ENCODE measurements at places on chromosomes 4 and X.

DNA sequence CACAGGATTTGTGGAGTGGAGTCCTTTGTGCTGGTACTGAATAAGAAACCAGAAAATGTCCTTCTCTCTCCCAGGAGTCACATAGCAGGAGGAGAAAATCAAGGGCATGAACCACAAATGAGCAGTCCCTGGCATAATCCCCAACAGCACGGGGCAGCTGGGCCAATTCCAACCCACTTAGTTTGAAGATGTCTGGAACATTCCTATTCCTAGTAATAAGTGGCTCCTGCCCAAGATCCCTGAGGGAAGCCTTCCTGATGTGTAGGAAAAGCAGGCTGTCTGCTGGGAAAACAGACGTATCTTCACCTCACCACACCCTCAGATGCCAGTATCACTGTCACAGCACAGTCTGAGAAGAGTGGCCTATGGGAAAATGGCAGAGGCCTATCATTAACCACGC, 182.8 kb upstream of the MAP3K15 start:
- no peak for DNase-seq

GRCh38 chr4:182604161-182604622, 313.0 kb downstream of the DCTD start:
- no peak for DNase-seq

DNA sequence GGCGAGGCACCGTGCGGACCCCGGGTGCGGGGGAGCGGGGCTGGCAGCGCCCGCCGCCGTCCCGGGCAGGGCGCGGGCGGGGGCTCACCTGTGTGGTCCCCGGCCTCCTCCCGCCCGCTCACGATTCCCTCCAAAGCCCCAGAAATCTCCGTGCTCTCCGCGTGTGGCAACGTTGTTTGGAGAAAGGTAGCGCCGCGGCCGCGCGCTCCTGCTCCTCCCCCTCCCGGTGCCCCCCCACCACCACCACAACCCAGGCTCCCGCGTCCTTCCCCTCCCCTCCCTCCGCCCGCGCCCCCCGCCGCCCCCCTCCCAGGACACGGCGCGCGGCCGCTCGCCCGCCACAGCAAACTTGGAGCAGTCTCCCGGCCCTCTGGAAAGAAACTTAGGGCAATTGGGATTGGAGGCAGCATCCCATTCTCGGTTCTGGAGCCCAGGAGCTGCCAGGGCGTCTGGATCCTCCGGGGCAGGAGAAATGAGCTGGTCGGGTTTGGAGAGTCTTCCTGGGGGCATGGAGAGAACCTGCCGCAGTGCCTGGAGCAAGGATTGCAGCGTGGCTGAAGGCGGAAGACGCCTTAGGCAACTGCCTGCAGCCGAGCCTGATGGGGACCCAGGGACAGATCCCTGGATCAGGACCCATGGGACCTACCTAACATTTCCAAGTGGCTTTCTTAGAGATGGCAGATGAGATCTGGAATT, 855 bp downstream of the KLF3 start:
- peak; percentile 78 for DNase-seq

- no peak for DNase-seq
Observed at GRCh38 chr4:94534401-94535312, 82.9 kb downstream of the PDLIM5 start.

- DNase-seq, result no peak
Observed at GRCh38 chr4:52714597-52715254, 36.5 kb downstream of the ERVMER34-1 start.

- DNase-seq, result no peak
Observed at GRCh38 chr4:1604706-1605205, 79.4 kb downstream of the FAM53A start.

DNA sequence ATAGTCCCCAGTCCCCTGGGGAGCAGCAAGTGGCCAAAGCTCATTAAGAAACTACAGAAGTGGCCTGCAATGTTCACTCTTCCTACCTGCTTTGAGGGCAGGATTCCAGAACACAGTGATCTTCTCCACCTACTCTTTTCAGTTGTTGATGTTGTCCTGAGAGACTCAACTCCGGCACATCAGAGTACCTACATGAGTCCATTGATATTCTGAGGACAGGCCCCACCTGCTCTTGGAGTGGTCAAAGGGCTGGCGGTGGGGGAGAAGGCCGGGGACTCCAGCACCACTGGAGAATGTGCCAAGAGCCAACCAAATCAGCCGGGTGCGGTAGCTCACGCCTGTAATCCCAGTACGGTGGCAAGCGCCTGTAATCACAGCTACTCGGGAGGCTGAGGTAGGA, 29.8 kb upstream of the DDX3X start:
- no peak for DNase-seq

GRCh38 chrX:120439921-120440320, 29.2 kb downstream of the LAMP2 start:
- no peak for DNase-seq

DNA sequence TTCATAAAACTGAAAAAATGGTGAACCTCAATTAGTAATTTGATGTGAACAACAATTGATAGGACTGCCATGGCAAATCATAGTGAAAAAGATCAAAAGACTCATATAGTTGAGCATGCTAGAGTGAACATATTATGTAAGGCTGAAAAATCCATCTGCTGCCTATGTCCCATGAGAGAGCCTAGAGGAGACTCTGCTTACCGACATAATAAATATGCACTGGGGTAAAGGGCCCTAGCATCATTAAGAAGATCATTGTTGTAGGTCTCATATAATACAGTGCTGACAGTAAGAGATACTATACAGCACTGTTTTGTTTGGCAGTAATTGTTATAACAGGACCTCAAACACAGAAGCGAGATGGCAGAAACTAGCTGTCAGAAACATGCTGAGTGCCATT, 229.0 kb downstream of the PABPC4L start:
- no peak for DNase-seq

- no peak for DNase-seq
Observed at GRCh38 chr4:113584407-113585150, 177.0 kb downstream of the CAMK2D start.

DNA sequence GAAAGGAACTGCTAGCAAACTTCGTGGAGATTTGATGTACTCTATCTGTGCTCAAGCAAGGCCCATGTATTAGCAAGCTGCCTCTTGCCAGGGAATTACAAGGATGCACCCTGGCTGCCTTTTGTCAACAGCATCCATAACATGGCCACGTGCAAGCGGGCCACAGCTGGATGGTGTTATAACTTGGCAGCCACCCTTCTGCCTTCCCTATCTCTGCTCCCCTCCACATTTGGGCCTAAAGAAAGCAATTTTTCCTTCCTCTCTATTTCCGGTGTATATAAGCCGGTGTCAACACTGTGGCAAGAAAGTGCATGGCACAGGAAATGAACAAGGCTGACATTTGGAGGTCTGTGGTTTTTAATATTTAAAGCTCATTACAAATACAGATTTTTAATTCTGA, 94.8 kb downstream of the CLNK start:
- no peak for DNase-seq

DNA sequence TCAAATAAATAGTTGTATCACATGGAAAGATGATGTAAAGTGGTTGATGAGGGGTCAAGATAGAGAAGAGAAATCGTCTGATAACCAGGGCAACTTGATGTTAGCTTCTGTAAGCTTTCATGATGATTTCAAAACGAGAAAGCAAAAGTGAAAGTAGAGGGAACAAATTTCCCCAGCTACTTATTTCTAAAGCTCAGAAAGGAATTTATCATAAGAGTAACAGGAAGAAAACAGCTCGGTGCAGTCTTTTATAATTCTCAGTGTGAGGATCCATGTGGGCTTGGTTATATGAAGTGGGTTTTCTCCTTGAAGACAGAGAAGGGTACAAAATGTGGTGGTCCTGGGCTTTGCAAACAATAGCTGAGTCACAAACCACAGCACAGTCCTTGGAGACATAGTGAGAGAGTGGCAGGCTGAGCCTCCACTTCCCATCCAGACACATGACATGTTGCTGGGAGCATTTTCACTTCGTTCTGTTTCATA, 32.1 kb upstream of the GLRA2 start:
- DNase-seq, result no peak

- no peak for DNase-seq
Observed at GRCh38 chr4:9735515-9735914, 45.9 kb upstream of the DRD5 start.

- DNase-seq, result no peak
Observed at GRCh38 chr4:86523333-86523732, 70.8 kb upstream of the PTPN13 start.

DNA sequence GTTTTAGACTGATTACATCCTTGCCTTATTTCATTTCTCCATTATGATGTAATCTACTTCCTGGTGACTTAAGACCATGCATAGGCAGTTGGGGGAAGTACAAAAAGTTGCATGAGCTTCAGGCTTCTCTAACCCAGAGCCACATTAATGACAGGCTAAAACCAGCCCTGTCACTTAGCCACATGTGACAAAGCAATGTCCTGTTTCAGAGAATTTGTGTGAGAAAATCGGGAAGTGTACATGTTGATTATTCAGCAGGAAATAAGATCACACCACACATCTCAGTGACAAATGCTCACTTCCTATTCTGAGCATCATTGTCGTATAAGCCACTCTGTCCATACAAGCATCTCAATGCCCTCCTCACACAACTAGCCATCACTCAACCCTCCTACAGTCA, 98.5 kb upstream of the MAGEB16 start:
- no peak for DNase-seq

GRCh38 chr4:119632216-119632615, 3.6 kb upstream of the PDE5A start:
- no peak for DNase-seq

- no peak for DNase-seq
Observed at GRCh38 chr4:56613101-56613862, 67.8 kb downstream of the HOPX start.

- DNase-seq, result no peak
Observed at GRCh38 chr4:74522251-74522991, 77.5 kb downstream of the AREG start.

GRCh38 chr4:180448306-180448705, 1794.9 kb upstream of the TENM3 start:
- DNase-seq, result no peak

DNA sequence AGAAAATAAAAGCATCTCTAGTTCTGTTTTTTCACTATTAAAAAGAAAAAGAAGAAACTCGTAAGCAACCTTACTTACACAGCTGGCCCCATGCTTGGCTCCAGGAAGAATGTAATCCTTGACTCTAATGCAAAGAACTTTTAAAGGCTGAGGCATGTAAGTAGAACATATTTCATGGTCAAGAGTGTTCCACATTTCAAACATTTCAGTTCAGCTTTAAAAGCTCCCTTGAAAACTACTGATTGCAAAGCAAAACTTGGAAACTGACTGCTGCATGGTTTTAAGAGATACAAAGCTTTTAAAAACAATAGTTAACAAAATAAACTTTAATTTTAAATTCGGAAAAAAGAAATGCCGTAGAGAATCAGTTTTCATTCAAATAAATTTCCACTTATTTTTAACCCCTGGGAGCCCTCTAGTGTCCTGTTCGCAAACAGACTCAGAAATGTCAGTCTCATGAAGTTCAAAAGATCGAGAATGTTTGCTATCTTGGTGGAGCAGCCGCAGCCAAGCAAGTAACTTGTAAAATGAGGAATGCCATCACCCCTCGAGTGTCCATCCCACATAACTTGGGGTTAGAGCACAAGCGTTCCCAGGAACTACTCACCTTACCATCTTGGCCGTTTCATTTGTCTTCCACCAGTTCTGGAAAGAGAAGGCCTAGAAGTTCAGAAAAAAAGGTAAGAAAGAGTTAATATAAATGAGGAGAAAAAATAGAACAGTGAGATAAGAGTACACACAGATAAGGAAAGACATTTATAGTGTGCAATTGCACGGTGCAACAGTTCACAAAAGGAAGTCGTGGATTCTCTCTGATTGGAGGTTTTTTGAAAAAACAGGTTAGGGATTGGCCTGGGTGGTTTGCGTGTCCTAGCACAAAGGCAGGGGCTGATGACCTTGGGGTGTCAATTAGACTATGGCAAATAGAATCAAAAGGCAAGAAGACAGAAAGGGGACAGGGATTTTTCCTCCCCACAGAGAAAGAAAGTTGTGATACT, at the start of gene GASK1B:
Gene GASK1B, minus strand, starts transcription at position 765 of the 998 bp plus-strand sequence. CDS start 1,650 bp downstream, outside the sequence.
- no peak for DNase-seq

- no peak for DNase-seq
Observed at GRCh38 chr4:57074744-57075143, 35.4 kb downstream of the IGFBP7 start.

DNA sequence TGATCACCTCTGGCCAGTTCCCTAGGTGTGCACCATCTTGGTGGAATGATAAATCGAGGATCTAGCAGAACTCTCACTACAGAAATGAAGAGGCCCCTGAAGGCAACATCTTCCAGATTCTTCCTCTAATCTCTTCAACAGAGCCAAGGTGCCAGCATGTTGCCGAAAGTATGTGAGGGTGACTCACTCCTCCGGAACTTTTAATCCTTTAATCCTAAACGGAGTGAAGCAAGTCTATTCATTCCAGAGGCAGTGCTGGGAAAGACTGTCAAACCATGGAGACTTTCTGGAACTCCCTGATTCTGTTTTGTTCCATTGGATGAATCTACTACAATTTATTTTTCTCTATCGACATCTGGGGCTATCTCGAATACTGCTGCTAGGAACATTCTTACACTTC, 68.7 kb downstream of the SUPT20HL2 start:
- no peak for DNase-seq

- no peak for DNase-seq
Observed at GRCh38 chr4:13540446-13541175, 3.7 kb downstream of the NKX3-2 start.

- DNase-seq, result no peak
Observed at GRCh38 chrX:39397561-39398199, 596.4 kb downstream of the MID1IP1 start.

DNA sequence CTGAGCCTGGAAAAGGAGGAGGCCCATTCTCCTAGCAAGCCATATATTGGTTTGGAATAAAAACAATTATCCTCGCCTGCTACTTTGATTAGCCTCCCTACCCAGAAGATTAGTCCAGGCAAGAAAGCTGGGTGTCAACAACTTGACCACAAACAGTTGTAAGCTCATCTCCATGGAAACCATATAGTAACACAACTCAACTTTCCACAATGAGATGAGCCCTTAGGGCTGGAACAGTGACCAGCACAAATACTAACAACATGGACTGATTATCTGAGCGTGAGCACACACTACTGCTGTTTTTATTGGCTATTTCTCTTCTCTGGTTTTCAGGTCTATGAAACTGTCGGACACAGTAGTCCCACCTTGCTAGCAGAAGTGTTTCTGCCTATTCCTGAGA, 80.8 kb downstream of the CC2D2A start:
- DNase-seq, result no peak

GRCh38 chr4:67580577-67580976, 22.1 kb downstream of the STAP1 start:
- no peak for DNase-seq

GRCh38 chr4:74950882-74951281, 18.0 kb downstream of the PARM1 start:
- DNase-seq, result no peak

- peak; percentile 19 for DNase-seq
Observed at GRCh38 chr4:55397126-55397436, 1.3 kb downstream of the TMEM165 start.

GRCh38 chrX:106404512-106404911, 207.3 kb upstream of the RADX start:
- DNase-seq, result no peak

GRCh38 chrX:42752730-42753129, 25.2 kb downstream of the PPP1R2C start:
- DNase-seq, result no peak

GRCh38 chr4:137238456-137239162, 293.7 kb downstream of the PCDH18 start:
- no peak for DNase-seq

Data from C1 segment of cervical spinal cord (tissue), 14 donors.